ENCODE measurements at places on chromosomes 5 and 9.

GRCh38 chr5:168603746-168604145 is 24.6 kb upstream of the PANK3 start:
- no peak for DNase-seq

- DNase-seq = no peak
Measured at GRCh38 chr5:174315471-174315870, 270.0 kb downstream of the NSG2 start.

GRCh38 chr5:113043491-113043931 is 66.9 kb downstream of the DCP2 start:
- no peak for DNase-seq

DNA sequence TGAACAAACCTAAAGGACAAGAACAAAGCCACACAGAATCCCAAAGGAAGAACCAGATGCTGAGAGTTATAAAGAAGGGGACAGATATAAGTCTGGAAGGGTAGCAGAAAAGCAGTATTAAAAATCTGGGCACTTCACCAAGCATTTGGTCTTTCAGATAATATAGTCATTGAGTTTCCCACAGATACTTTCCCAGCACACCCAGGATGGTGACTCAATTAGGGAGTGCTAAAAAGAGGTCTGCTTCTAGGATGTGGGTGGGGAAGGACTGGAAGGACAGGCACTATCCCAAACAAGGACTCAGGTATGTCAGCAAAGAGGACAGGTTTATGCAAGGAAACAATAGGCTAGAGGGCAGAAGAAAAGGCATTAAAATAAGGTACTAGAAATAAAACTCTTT is 59.3 kb downstream of the DIAPH1 start:
- DNase-seq = no peak

- peak; percentile 58 for DNase-seq
Measured at GRCh38 chr9:18442629-18443491, 31.1 kb upstream of the ADAMTSL1 start.

- DNase-seq = no peak
Measured at GRCh38 chr9:5708414-5708813, 79.5 kb downstream of the RIC1 start.

DNA sequence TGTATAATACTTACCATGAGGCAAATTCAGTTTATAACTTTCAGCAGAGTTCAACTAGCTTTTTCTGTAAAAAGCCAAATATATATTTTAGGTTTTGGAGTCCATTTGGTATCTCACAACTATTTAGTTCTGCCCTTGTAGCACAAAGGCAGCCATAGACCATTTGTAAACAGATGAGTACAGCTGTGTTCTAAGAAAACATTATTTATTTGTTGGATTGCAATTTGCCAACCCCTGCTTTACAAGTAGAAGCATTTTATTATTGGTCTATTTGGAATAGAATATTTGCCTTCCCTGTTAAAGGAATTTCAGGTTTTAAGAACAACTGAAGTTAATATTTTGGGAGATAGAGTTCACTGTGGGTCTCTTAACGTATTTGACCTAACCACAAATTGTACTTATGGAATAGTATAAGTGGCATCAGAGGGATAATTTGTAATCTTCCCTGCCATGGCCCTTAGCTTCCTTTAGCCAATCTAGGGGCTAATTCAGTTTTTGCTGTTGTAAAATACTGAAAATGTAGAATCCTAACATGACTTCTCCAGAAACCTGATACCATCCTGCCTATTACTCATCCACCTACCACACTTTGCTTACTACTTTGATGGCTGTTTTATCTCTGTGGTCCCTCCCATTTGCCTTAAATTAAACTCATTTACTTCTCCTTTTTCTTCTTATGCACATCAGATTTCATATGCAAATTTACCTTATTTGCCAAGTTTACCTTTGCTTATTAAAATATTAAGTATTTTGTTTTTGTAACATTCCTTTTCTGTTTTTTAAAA is 109.2 kb downstream of the DMXL1 start:
- no peak for DNase-seq

Measured in suppressor macrophage treated with lipopolysaccharide for 1 hour (primary cell).